ENCODE measurements at places on chromosomes 3 and 15.

DNA sequence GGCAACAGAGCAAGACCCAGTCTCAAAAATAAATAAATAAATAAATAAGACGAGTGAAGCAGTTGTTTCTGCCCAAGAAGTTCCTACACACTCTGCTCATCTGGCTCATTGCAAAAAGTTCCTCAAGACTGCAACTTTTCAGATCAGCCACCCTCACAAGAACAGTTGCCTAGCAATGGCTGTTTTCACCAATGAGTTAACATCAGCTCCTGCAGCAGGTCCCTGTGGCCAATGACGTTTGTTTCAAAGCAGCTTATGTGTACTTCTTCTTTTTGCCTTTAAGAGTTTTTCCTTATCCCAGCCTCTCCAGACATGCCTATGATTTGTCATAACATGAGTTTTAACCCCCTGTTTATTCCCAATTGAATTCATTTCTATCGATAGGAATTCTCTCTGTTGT, 118.4 kb upstream of the SPRED1 start:
- no peak overlapping the region for H3K27ac ChIP-seq
- peaks cover 21% of the 10 kb centered on the region for H3K4me1 ChIP-seq
- no peaks in the 10 kb centered on the region for H3K36me3 ChIP-seq
- H3K4me3 ChIP-seq, result no peak overlapping the region
- H3K27me3 ChIP-seq, result no peaks in the 10 kb centered on the region

DNA sequence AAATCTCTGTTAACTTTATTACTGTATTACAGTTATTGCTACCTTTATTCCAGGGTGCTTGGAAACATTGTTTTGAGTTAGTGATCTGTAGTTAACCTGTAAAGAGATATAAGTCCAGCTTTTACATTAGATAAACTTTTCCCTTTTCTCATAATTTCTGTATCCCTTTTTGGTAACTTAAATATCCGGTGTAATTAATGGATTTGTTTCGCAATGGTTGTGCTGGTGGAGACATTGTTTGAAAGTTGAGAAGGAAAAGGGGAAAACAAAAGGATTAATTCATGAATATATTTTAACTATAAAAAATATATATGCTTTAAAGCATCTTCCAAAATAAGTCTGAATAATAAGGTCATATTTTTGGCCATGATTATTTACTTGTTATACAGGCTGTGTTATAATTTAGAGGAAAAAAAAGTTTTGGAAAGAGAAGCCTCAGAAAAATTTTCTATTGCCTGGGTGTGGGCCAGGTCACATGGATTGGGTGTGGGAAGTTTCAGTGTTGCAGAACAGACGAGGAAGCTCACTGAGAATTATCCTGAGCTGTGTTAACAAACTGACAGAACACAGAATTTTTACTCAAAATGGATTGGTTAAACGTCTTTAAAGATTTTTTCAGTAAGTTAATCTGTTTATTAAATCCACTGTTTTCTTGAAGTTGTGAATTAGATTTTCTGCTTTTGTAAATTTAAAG, 27.7 kb upstream of the IL20RB start:
- peak overlapping the region; percentile 26 for H3K4me3 ChIP-seq
- H3K4me1 ChIP-seq, result peaks cover 28% of the 10 kb centered on the region
- H3K36me3 ChIP-seq, result peaks cover 7% of the 10 kb centered on the region
- peak overlapping the region; percentile 41 for H3K27ac ChIP-seq

GRCh38 chr15:92808598-92809063, 91.5 kb upstream of the CHD2 start:
- H3K4me3 ChIP-seq, result peak overlapping the region; percentile 74
- H3K36me3 ChIP-seq, result no peaks in the 10 kb centered on the region
- peak overlapping the region; percentile 96 for H3K27ac ChIP-seq
- no peaks in the 10 kb centered on the region for H3K27me3 ChIP-seq
- peaks cover 38% of the 10 kb centered on the region for H3K4me1 ChIP-seq

DNA sequence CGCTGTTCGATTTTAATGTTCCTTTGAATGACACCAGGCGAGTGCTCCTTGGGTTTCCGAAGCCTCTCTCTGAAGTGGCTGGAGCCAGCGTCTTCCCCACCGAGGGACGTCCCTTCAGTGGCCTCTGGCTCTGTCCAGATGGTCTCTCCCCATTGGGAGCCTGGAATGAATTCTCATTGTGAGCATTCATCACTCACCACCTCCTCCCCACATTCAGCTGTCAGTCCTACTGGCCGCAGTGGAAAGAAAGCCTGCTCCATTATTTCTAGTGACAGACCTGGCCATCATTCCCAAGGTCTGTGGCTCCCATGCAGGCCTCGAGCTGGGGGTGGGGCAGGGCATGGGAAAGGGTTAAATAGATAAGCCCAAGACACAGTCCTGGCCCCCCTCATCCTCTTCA, 35.2 kb downstream of the ZNF710 start:
- DNase-seq, result no peak
- no peak overlapping the region for H3K4me3 ChIP-seq
- H3K36me3 ChIP-seq, result no peaks in the 10 kb centered on the region

- no peak overlapping the region for H3K4me3 ChIP-seq
- H3K4me1 ChIP-seq, result no peaks in the 10 kb centered on the region
- H3K36me3 ChIP-seq, result no peaks in the 10 kb centered on the region
- DNase-seq, result no peak
- H3K27ac ChIP-seq, result no peak overlapping the region
- H3K27me3 ChIP-seq, result no peaks in the 10 kb centered on the region
Measured at GRCh38 chr3:106371971-106372805, 503.4 kb upstream of the CBLB start.

- peaks cover 10% of the 10 kb centered on the region for H3K4me1 ChIP-seq
- peak overlapping the region; percentile 51 for H3K4me3 ChIP-seq
- no peaks in the 10 kb centered on the region for H3K36me3 ChIP-seq
Measured at GRCh38 chr3:4584456-4585249, 91.5 kb downstream of the ITPR1 start.

GRCh38 chr15:39638041-39638440, 57.2 kb downstream of the THBS1 start:
- H3K36me3 ChIP-seq, result no peaks in the 10 kb centered on the region
- H3K4me3 ChIP-seq, result no peak overlapping the region
- no peak for DNase-seq
- H3K4me1 ChIP-seq, result peaks cover 23% of the 10 kb centered on the region
- H3K27ac ChIP-seq, result no peak overlapping the region

GRCh38 chr3:185825006-185825638, at the start of gene IGF2BP2:
Gene IGF2BP2 (minus strand): TSS chr3:185825042. CDS start chr3:185824960, 82 bp downstream.
- peak within 1 kb of the TSS; percentile 95 for H3K4me3 ChIP-seq
- H3K36me3 ChIP-seq, result 0 out of 2 replicates have a peak, but pooled peaks cover 4% of the 10 kb centered on the region
- DNase-seq, result peak; percentile 92

GRCh38 chr15:31953478-31953877, 76.8 kb upstream of the CHRNA7 start:
- no peak for DNase-seq
- no peak overlapping the region for H3K27ac ChIP-seq
- H3K4me1 ChIP-seq, result no peaks in the 10 kb centered on the region
- H3K4me3 ChIP-seq, result no peak overlapping the region
- no peaks in the 10 kb centered on the region for H3K27me3 ChIP-seq
- no peaks in the 10 kb centered on the region for H3K36me3 ChIP-seq
